ENCODE measurements at places on chromosomes 1 and 21.

DNA sequence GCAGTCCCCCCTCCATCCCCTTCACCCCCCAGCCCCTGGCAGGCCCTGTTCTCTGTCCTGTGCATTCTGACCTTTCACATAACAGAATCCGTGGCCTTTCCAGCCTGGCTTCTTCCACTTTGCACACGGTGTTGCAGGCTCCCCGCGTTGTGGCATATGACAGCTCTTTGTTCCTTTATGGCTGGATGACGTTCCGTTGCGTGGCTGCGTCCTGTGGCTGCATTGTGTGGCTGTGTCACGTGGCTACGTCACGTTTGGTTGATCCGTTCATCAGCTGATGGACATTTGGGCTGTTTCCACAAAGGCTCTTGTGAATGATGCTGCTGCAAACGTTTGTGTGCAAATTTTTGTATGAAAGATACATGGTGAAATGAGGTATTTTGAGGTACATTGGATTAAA is 53.3 kb downstream of the PDE9A start:
- DNase-seq = no peak

- no peak for DNase-seq
Observed at GRCh38 chr1:248837045-248837780, 811 bp upstream of the ZNF672 start.

DNA sequence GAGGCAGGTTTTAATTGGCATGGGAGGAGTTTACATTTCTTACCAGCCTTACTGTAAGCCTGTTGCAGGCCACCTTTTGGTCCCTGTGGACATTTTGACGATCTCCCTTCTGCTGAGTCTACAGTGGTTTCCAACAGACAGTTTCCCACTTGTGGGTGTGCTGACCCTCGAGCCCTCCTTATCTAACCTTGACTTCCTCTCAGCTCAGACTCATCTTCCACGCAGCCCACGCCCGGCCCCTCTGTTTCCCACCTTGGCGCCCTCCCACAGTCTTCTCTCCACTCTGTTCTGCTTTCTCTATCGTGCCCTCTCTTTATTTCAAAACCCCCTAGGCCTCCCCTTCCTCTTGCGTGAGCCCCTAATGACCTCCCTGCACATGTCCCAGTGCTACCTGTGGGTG is 6.1 kb upstream of the ARL8A start:
- no peak for DNase-seq

DNA sequence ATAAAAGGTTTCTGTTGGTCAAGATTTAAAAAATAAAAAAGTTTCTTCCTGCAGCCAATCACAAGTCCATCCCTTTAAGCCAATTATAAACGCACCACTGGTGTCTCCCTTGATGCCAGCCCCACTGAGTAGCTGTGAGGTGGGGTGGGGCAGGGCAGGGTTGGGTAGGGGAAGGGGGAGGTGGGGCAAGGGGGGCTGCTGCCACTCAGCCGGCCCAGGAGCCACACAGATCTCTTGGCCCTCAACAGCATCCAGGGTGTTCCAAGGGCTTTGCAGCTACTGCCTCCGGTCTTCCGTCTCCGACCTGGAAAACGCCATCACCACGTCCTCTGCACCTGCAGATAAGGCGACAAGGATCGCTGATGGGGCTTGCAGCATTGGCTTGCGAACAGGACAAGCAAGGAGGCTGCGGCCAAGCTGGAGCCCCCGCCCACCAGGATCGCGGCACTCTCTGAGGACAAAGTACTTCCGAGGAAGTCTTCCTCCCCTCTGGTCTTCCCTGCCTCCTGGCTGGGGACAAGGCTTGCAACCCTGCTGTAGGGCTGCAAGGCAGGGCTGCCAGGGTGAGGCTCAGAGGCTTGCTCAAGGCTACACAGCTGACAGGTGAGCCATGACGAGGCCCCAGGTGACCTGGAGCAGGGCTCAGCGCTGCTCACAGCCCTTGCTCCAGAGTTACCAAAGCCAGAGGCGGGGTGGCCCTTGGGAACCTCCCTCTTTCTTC is 26.8 kb upstream of the CLSTN1 start:
- DNase-seq = no peak

DNA sequence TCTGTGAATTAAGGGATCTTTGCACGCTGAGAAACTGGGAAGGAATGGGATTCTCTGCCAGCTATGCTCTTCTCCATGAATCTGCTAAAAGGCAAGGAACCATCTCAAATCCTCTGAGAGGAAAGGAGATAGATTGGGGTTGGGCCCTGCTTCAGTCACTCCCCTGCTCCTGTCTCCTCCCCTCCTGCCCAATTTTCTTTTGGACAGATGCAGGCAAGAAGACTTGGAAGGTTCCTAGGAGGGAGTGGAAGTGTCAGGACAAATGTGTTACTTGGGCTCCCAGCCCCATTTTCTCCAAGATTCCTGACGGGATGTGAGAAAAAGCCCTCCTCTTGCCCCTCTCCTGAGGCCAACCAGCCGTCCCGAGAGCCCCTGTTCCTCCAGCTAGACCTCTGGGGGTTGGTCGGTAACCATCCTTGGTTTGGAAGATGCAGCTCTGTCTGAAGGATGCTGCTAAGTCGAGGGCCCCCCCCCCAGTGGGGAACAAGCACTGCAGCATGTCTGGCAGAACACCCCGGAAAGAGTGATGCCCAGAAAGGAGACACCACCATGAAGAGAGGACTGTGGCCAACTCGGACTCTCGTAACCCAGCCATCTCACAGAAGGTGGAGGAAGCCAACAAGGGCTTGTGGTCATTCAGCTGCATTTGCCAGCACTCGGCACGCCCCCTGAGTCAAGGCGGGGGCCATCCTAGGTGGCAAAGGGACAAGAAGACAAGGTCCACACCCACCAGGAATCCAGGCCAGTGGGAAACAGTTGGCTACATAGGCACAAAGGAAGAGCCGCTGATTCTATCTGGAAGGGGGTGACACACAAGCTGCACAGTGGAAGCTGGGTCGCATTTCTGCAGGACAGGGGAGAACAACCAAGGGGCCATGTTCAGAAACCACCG is 43.7 kb downstream of the CDK18 start:
- no peak for DNase-seq

DNA sequence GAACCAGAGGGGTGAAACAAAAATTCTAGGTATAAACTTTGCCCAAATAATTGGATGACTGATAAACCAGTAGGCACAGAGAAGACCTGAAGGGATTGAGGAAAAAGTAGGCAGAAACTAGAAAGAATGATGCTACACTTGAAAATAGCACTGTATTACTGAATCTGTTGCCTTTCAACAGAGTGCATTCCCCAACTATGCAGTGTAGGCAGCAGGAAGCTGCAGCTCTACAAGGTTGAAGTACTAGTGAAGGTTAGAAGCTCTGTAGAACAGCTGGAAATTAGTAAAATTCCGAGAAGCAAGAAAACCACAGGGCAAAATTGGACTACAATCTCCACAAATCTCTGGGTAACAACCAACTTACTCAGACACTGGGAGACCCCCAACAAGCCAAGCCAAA is 27.4 kb downstream of the ZNF644 start:
- no peak for DNase-seq

GRCh38 chr21:14259747-14260146 is 43.8 kb downstream of the RBM11 start:
- DNase-seq = peak; percentile 60
